Fibroblast of mammary gland (primary cell): ENCODE measurements at places on chromosomes 13 and 19.

DNA sequence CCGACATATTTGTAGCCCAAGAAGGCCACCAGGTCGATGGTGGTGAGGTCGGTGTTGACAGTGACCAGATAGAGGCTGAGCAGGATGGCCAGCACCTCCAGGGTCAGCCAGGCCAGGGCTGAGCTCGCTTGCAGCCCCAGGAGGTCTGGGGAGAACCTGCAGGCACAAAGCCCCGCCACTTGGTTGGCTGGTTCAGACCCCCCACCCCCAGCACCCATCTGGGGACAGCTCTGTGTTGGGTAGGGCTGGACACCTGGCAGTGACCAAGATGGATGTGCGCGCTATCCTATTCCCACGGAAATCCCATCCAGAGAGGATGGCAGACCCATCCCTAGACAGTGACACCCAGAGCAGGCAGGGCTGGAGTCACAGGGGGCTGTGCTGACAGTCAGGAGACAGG is 3.5 kb downstream of the C19orf33 start:
- no peak for DNase-seq

DNA sequence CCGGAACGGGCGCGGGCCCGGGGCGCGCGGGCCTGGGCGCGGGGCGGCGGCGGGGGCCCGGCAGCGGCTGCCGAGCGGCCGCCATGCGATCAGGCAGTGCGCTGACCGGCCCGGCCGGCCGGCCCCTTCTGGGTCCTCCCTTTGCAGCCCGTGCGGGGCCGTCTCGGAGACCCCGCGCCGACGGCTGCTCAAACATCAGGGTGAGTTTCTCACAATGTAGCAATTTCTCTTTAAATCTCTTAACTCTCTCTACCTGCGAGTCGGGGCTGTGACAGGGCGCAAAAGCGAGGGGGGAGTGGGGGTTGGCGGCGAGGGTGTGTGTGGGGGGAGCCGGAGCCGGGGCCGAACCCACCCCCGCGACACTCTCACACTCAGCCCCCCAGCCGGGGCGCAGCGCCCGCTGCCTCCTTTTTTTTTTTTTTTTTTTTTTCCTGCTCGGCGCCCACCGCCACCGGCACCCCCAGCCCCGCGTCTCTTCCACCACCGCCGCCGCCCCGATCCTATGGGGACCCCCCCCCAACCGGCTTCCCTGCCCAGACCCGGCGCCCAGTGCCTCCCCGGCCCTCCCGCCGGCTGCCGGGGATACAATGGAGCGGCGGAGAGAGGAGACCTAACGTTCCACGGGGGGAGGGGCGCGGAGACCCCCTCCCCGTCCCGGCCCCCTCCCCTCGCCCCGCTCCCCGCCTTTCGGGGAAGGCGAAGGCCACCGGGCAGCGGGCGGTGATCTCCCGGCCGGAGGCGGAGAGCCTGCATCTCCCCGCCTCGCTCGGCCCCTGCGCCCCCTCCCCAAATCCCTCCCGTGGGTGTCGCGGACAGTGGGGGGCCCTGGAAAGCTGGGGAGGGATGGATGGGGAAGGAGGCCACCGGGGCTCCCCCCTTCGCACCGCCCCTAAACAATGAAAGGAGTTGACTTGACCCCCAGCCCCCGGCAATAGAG is at the start of gene BICRA:
Gene BICRA (plus strand): TSS at position 166 of the 937 bp plus-strand sequence. CDS start 64,441 bp downstream, outside the sequence.
- peak; percentile 69 for DNase-seq

DNA sequence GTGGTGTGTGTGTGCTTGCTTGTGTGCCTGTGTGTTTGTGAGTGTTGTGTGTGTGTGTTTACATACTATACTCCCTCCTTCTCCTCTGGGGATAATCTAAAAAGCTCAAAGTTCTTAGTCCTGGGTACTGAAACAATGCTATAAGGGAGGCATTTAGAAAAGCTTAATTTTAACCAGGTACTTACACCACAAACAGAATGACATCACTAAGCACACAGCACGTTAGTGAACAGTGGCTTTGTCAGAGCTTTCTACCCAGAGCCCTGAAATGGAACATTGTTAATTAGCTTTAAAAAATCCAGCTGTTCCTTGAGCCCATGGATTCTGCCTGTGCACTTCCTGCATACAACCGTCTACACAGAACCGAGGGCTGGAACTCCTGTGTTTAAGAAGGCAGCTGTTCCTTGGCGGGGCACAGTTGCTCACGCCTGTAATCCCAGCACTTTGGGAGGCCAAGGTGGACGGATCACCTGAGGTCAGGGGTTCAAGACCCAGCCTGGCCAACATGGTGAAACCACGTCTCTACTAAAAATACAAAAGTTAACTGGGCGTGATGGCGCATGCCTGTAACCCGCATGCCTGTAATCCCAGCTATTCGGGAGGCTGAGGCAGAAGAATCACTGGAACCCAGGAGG is 69.6 kb upstream of the RNF113B start:
- no peak for DNase-seq

GRCh38 chr19:51708811-51709210 is 15.0 kb downstream of the HAS1 start:
- no peak for DNase-seq

- no peak for DNase-seq
These were observed 383.4 kb downstream of the ZNF536 start for GRCh38 chr19:30755581-30755980.

DNA sequence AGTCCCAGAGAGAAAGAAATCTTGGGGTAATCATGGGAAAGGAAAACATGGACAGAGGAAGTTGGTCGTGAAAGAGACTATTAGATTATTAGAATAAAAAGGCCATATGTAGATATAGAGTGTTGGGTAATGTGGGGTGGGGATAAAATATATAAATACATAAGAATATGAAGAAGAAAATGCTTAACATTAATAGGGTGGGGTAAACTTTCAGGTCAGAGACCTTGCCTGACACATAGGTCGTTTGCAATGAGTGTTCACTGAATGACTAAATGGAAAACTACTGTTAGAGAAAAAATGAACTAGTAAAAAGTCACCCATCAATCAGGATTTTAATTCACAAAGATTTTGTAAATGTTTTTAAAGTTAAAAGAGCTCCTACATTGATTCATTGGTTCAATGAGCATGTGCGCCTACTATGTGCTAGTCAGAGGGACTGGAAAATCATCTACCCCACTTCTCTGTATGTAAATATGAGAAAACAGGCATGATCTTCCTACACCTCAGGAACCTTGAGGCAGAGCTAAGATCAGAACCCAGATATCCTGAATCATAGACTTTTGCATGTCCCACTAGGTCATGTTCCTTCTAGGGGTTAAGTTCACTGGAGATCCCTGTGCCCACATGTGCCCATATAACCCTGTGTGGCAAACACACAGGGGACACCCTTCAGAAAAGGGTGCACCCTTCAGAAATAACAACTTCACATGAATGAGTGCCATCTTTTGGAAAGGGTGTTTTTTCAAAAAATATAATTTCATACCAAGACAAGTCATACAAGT is 24.6 kb upstream of the KLF12 start:
- peak; percentile 15 for DNase-seq

DNA sequence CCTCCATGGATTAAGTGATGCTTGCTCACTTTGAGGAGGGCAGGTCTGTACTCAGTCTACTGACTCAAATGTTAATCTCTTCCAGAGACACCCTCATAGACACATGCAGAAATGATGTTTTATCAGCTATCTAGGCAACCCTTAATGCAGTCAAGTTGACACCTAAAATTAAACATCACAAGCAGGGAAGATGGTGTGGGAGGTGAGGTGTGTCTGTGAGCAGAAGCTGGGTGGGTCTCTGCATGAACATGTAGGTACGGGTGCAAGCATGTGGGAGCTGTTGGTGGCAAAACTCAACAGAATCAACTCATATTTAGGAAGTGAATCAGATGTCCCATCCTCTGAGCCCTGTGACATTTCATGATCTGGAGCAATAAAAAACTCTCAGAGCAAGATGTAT is 249.2 kb upstream of the SGCG start:
- no peak for DNase-seq
